ENCODE measurements at places on chromosomes 4 and X.
A peak's percentile ranks its signal among the peaks of the same experiment; 100 is the strongest.

DNA sequence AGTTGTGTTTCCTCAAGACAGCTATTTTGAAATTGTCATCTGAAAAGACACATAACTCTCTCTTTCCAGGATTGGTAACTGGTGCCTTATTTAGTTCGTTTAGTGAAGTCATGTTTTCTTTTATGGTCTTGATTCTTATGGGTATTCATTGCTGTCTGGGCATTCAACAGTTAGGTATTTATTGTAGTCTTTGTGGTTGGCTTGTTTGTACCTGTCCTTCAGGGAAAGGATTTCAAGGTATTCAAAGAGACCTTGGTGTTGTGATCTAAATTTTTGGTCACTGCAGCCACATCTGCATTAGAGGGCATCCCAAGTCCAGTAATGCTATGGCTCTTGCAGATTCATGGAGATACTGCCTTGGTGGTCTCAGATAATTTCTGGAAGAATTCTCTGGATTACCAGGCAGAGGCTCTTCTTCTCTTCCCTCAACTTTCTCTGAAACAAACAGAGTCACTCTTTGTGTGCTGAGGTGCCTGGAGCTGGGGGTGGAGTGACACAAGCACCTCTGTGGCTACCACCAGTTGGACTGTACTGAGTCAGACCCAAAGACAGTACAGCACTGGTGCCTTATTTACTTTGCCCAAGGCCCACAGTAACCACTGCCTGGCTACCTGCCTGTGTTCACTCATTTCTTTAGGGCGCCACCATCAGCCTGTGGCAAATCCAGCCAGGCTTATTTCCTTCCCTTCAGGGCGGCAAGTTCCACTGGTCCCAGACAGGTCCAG lies 620.4 kb downstream of the KCNIP4 start:
- DNase-seq: no peak

GRCh38 chr4:47465004-47465403 lies 1.5 kb upstream of the COMMD8 start:
- no peak for DNase-seq

DNA sequence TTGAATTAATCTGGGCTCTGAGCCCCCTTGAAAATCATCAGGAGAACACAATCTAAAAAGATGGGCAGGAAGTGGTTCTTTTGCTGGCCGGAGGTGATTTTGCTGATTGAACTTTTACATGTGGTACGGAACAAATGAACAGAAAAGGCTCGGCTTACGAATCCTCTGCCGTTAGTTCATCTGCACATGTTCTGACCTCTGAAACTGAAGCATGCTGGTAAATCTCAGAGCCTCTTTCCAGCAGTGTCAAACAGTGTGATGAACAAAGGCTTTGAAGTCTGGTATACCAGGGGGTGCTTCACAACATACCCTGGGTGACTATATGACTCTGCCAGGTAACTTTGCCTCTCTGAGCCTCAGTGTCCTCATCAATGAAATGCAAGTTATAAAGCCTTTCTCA lies 194.2 kb upstream of the C1QTNF7 start:
- DNase-seq: no peak

GRCh38 chr4:134278675-134279074 lies 77.1 kb upstream of the PABPC4L start:
- DNase-seq: no peak

- no peak for DNase-seq
These were observed 487.7 kb upstream of the INTU start for GRCh38 chr4:127145006-127145540.

DNA sequence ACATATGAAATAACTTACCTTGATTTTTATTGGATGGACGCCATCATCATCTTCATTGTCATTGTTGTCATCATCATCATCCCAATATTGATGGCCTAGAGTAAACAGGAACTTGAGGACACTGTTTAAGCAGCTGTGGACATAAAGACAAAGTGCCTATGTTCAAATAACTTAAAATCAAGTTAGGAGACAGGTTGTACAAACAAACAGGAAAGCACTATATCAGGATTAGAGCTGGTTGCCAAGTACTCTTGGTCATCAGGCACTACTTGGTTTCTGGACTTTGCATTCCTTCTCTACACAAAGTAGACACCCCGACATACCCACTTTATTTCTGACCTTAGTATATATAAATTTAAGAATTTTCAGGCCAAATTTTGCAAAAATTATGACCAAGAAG lies 608.6 kb downstream of the KLHL13 start:
- no peak for DNase-seq

- peak; percentile 27 for DNase-seq
These were observed 304.0 kb downstream of the MAPK10 start for GRCh38 chr4:86055898-86056297.

- no peak for DNase-seq
These were observed 99.8 kb upstream of the TEX13C start for GRCh38 chrX:125219852-125220251.

GRCh38 chr4:158821228-158821971 lies 52.6 kb downstream of the FNIP2 start:
- no peak for DNase-seq

GRCh38 chrX:155293771-155294170 lies 29.5 kb upstream of the RAB39B start:
- no peak for DNase-seq

DNA sequence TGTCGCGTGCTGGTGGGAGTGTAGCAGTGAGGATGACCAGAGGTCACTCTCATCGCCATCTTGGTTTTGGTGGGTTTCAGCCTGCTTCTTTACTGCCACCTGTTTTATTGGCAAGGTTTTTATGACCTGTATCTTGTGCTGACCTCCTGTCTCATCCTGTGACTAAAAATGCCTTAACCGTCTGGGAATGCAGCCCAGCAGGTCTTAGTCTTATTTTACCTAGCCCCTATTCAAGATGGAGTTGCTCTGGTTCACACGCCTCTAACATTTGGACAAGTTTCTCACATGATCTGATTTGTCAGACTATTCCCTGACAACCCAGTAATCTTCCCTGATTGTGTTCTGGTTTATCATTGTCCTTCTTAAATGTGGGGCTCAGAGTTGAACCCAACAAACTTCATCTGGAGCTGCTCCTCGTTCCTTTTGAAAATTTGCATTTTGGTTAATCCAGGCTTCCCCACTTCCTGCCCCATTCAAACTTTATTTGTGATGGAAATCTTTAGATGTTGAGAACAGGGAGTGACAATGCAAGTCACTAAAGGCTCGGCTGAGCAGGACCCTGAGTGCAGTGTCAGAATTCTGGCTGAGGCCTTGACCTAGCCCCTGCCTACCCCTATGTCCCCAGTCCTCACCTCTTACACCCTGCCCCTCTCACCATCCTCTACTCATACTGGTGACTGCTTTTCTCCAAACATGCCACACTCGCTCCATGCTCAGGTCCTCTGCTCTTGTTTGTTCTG lies 226.8 kb downstream of the STIM2 start:
- no peak for DNase-seq

GRCh38 chrX:68685685-68686084 lies 38.2 kb downstream of the STARD8 start:
- no peak for DNase-seq

DNA sequence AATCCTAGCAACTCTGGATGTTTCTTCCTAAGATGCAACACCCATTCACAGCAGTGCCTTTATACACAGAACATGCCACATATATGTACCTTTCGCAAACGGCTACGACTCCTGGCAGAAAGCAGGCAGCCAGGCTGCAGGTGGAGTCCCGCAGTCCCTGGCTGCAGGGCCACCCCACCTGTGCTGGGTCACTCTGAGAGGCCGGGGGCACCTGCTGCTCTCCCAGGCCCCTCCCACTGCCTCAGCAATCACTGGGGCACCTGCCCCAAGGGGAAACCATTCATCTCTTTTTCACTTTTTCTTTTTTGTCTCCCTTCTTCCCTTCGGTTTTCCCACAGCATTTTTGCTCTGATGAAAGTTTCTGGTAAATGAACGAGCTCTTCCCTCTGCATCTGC lies 28.0 kb downstream of the RNF212 start:
- no peak for DNase-seq

- DNase-seq: no peak
These were observed 7.5 kb upstream of the TIMP1 start for GRCh38 chrX:47574547-47575301.

- DNase-seq: no peak
These were observed 18.6 kb downstream of the FGFRL1 start for GRCh38 chr4:1030031-1030430.

DNA sequence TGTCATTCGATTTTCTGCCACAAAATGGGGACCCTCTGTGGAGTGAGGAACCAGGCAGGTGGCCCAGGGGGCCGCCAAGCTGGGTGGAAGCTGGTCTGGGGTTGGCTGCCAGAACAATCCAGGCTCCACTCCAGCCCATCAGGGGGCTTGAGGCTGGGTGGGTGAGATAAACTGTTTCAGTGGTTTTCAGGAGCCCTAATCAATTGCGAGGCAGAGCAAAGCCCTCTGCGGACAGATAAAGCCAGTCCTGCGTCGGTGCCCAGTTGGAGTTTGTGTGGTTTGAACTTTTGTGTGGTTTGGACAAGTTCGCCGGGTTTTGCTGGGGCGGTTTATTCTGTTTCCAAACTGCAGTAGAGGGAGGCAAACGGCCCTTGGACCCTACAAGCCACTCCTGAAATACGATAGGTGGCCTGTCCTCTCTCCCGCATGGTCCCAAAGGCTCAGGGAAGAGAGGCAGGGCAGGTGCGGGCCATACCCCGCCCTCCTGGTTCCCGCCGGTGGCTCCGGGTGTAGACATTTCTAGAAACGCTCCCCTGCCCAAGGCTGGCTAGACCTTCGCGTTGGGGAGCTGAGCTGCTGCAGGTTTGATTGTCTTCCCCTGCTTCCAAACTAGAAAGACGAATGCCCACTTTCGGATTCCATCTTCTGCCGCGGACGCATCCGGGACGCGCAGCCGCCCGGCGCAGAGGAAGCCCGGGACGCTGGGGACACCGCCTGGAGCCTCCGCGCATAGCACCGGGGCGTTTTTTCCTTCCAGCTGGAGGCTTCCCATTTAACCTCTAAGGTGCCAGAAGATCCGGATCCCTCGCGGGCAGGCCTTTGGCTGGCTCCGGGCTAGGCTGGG lies 169.0 kb upstream of the BCOR start:
- peak; percentile 67 for DNase-seq

DNA sequence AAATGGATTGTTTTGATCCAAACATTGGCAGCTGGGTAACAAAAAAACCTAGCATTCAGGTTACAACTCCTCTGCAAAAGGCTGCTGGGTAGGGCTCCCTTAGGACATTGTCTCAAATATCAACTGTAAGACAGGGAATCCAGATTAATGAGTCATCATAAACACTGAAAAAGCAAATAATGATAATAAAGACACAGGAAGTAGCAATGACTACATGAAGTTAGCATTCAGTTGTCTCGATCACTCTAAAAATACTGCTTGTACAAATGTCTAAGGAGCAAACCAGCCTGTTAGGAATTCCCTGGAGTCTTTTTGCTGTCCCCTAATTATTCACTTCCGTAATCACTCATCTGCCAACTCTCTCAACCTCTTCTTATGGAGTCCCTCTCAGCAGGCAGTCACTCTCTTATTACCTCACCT lies 259.2 kb downstream of the GPC3 start:
- peak; percentile 41 for DNase-seq

DNA sequence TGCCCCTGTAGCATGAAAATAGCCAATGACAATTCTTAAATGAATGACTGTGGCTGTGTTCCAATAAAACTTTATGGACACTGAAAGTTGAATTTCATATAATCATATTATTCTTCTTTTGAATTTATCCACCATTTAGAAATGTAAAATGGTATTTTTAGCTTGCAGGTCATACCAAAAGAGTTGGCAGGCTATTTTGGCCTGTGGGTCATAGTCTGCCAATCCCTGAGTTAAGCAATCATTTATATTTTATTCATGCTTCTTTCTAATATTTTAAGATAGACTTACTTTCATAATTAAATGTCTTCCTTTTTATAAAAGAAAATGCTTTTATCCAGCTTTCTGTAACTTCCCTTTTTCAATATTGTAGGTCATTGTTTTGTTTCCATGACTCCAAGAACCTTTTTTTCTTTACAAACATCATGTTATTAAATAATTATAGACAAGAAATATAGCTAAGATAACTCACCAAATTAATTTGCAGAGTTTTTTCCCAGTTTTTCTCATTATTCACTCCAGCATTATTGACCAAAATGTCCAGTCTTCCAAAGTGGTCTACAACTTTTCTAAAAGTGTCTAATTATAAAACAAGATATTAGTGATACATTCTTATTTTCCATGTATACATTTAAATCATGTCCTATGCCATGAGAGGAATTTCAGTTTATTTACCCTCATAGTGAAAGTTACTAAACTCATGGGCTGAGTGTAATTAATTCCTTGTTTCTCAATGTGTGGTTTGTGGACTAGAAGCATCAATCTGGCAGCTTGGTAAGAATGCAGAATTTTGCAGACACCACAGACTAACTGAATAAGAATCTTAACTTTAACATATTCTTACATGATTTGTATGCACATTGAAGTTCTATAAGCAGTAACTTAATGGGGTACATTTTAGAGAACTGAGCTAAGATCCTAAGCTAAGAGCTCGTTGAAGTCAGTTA lies 4.5 kb downstream of the HPGD start:
- DNase-seq: no peak

DNA sequence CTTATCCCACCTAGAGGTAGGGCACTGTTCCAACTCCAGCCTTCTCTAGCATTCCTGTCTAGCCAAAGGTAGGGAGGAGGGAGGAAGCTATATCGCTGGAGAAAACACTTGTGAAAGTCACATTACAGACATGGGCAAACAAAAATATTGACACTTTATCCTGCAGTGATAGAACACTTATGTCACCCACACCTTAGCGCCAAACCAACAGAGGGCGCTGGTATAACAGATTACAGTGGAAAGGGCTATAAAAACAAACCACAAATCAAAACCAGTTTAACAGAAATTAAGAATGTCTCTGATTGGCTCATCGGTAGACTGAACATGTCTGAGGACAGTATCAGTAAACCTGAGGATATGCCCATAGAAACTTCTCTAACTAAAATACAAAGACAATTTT lies 451.3 kb downstream of the TLL1 start:
- peak; percentile 58 for DNase-seq

- DNase-seq: no peak
These were observed 88.1 kb upstream of the LCORL start for GRCh38 chr4:18109676-18110075.

DNA sequence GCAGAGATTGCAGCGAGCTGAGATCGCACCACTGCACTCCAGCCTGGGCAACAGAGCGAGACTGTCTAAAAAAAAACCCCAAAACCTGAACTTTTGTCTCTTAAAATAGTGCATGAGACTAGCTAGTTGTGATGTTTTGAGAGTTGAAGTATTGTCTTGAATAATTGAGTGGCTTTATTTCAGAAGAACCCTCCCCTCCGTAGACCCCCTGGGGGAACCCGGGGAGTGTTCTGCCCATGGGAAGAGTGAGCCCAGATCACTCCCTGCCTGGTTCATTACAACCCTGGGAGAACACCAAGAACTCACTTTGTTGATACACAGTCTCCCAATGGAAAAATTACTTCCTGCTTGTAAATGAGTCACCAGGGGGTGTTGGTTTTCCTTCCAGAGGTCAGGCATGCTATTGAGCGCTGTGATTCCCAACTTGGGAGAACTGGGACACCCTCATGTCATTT lies 65.3 kb upstream of the SHISA3 start:
- peak; percentile 12 for DNase-seq

- DNase-seq: no peak
These were observed 2.0 kb downstream of the AFP start for GRCh38 chr4:73438048-73438447.

- no peak for DNase-seq
These were observed 31.0 kb downstream of the CC2D2A start for GRCh38 chr4:15500701-15501100.

All from RKO (cell line).